ENCODE measurements at places on chromosomes 4 and X.

GRCh38 chr4:25654031-25654970 lies 1.4 kb upstream of the SLC34A2 start:
- no peak for DNase-seq

DNA sequence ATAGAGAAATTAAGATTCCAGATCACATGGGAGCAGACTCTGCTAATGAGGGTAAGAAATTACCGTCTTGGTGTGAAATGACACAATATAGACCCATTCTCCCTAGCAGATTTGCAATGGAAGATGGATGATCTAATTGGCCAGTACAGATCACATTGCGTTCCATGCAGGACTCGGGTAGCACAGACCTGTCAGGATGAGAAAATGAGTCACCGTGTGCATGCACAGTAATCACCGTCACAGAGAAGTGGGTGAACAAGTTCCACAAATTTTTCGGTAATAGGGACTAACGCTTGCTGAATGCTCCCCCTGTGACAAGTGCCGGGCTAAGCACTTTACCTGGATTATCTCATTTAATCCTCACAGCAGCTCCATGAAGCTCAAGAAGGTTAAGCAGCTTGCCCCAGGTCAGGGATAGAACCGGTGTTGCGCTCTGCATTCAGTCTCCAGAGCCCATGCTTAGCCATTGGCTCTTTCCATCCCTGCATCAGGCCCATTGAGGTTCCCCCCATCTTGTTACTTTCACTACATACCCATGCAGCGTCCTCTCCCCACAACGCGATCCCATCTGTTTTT lies 375.6 kb downstream of the FBXW7 start:
- no peak for DNase-seq

DNA sequence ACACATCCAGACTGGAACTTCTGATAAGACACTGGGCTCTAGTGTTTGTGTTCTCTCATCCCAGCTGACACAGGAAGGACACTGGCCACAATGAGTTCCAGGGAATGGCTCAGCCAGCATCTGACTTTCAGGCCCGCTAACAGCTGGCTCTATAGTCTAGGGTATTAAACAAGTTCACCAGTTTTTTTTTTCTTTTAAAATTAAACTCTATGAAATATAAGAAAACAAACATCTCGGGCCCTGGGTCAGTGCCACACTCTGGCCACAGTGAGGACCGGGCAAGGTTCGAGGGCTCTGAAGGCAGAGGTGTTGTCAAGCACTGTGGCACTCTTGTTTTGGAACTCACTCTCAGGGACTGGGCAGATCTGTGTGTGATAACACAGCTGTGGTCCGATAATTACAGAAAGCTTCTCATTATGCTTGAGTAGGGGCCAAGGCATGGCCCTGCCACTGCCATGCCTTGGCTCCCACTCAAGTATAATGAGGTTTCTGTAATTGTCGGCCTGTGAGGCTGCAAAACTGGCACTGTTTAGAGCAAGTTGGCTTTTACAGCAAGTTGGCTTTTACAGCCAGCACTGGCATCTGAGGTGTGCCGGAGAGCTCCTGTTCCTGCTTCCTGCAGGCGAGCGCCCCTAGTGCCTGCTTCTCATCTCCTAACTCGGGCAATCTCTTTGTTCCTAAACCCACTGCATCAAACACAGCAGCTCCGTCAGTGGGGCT lies 62.8 kb downstream of the PPP1R2C start:
- no peak for DNase-seq

GRCh38 chrX:101485212-101485949 lies at the start of gene ARMCX4:
Gene ARMCX4 (plus strand): TSS chrX:101485456. CDS start chrX:101488590, 3,134 bp downstream.
- peak; percentile 7 for DNase-seq

GRCh38 chr4:137700072-137700471 lies 167.8 kb upstream of the PCDH18 start:
- DNase-seq, result no peak

- DNase-seq, result no peak
These were observed 4.3 kb downstream of the FGFRL1 start for GRCh38 chr4:1015746-1016145.

GRCh38 chrX:15500497-15500966 lies at the start of gene BMX:
Gene BMX (plus strand): TSS chrX:15500807. CDS start chrX:15508354, 7,547 bp downstream.
- no peak for DNase-seq

GRCh38 chrX:50402886-50403285 lies 67.7 kb downstream of the DGKK start:
- DNase-seq, result no peak

DNA sequence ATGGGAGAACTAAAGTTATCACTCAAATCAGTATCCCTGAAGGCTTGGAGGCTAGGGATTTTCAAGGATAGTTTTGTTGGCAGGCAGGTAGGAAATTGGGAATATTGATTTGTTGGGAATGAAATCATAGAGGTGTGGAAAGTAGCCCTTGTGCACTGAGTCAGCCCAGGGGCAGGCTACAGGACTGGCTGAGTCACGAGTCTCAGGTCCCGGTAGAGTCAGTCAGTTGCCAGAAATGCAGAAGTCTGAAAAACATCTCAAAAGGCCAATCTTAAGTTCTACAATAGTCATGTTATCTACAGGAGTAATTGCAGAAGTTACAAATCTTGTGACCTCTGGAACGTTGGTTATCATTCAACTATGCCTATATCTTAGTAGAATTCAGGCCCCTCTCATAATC lies 153.1 kb downstream of the GC start:
- DNase-seq, result no peak

DNA sequence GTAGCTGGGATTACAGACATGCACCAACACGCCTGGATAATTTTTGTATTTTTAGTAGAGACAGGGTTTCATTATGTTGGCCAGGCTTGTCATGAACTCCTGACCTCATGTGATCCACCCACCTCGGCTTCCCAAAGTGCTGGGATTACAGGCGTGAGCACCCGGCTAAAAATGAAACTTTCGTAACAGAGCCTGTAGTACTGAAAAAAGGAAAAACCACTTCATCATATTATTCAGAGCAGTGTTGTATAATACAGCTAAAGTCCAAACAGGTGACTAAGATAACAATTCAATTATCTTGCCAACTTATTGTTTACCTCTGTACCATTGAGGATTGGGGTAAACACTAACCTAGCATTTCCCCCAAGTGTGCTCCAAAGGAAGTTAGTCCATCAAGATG lies 43.9 kb upstream of the HPRT1 start:
- no peak for DNase-seq

DNA sequence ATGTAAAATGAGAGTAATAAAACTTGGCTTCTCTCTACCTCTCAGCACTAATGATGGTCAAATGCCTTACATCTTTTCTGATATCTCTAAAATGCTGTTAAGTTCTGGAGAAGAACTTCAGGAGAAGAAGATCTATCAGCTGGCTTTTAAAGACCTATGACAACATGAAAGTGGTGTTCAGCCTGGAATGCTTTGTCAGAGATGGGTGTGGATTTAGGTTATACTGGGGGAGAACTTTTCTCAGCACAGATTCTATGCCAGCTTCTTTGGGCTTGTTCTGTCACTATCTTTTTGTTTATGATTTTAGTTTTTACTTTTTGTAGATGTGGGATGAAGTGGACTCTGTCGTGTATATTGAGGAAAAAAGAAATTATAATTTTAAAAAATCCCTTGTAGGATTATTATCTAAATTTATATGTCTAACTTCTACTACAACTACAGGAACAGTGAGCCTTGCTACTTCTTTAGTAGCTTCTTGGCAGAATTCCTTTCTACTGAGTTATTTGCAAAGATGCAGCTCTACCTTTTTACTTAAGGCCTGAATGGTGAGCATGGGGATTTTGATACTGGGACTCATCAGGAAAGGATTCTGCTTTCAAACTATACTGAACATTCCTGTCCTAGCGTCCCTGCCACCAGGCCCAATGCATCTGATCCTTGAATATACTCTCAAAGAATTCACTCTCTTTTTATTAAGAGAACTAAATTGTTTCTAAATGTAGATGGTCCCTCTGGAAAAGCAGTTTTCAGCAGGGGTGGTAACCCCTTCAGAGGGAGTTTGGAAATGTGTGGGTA lies 19.6 kb downstream of the CYP2U1 start:
- DNase-seq, result no peak

DNA sequence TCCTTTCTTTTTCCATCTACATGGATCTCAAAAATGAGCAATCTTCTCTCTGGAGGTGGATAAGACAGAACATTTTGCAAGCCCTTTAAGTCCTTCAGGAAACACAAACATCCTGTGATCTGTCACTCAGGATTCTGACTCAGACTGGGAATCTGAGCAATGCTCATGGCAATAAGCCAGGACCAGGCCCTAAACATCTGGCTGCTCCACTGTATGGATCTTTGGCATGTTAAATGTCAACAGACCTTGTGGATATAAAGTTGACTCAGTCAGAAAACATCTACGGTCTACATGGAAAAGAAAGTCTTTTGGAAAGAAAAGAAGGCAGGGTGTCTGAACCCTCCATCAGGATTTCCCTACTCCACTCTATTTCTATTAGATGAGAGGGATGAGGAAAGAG lies 17.8 kb upstream of the CHIC2 start:
- no peak for DNase-seq

- no peak for DNase-seq
These were observed 321.2 kb upstream of the BMP3 start for GRCh38 chr4:80709082-80709869.

GRCh38 chr4:4848540-4848939 lies 10.9 kb upstream of the MSX1 start:
- DNase-seq, result no peak

DNA sequence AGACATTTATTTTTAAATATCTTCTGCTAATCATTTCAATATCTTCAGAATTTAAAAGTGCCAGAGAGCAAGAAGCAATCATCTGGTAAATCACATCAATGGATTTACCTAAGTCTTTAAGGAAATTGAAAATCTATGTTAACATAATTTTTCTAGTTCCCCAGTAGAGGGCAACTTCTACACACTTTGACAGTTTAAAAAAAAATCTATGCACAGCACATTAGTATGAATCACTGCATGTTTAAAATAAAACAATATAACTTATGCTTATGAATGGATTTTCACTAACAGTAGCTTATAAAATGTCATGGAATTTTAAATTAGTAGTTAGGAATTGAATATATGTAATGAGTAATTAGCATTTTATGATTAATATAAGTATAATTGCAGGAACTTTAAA lies 126.5 kb downstream of the REELD1 start:
- DNase-seq, result no peak

DNA sequence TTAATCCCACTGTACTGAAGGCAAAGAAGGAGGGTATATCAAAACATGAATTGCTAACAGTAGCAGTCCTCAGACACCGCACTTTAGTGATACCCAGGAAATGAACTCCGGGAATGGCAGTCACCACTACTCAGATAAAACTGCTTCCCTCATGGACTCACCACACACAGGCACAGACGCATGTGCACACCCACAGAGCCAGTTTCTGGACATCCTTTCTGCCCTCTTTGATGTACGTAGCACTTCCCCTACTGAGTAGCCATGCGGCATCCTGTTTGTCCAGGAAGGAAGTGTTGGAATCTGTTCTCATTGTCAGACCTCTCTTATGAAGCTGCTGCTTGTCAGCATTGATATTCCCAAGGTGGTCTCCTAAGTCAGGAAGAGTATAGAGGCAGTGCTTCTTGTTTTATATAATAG lies 95.7 kb downstream of the DCLK2 start:
- no peak for DNase-seq

DNA sequence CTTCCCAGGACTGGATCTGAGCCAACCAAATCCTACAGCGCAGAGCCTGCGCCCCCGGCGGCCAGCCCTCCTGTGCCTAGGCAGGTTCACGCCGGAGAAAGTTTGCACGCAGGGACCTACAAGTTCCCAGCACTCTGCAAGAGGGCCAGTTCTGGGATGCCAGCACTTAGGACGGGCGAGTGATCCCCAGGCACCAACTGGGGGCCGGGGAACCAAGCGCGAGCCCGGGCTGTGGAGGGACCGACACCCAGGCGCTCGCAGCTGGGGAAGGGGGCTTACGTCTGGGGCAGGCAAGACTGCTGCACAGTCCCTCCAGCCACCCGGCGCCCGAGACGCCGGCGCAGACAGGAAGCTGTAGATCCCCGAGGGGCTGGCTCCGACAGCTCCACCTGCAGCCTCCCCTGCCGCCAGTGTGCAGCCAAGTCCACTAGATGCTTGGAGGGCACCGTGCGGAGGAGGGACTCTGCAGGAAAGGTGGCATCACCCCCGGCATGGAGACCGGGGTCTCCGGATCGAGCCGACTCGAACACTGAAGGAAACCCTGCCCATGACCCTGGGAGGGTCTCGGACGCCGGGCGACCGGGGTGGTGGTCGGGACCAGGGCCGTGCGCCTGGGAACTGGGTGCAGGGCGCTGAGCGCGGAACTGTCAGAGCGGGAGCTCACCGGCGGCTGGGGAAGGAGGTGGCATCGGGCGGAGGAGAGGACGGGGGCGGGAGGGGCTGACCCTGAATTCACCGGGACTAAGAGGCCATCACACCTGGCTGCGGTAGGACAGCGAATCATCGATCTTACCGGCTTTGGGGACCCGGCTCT lies 566 bp downstream of the CORIN start:
- DNase-seq, result no peak

DNA sequence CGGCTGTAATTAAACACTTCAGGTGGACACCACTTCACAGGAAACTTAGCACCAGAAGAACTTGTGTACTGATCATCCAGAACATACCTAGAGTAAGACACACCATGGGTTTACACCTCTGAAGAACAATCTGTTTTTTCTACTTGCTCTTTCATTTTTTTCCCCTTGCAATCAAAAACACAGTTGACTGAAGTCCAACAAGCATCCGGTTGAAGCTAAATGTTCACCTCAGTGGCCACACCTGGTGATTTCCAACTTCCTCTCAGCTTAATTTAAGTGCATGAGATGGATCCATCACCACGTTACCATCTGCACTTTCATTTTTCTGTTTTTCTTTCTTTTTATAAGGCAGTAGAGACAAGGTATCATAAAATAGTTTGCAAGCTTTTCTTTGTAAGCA lies 4.9 kb upstream of the TXK start:
- no peak for DNase-seq

DNA sequence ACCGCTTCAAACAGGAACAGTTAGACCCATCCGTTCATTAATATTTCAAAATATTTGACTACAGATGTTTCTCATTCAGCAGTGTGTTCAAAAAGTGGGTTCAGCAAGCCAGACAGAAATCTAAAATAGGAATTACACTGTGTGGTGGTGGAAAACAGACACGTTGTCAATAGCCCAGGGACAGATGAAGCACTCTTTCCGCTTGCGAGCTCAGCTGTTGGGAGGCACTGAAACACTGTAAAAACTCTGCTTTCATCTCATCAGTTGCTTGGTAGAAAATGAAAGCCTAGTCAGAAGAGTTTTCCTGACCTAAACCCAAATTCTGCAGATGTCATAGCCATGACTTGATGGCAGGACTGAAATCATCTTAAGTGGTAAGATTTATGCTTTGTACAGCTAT lies 38.5 kb downstream of the LRP2BP start:
- DNase-seq, result no peak

Data from NCI-H2029 treated with DMSO at 0.1 percent for 48 hours (cell line).